Progenitor cell of endocrine pancreas (in vitro differentiated cells): ENCODE measurements at places on chromosomes 11 and 22.

GRCh38 chr22:44521326-44522074 is 23.5 kb upstream of the RTL6 start:
- DNase-seq: no peak

GRCh38 chr11:64296830-64297698 is 3.1 kb upstream of the CATSPERZ start:
- no peak for DNase-seq

GRCh38 chr11:132114185-132114584 is 743.8 kb downstream of the NTM start:
- DNase-seq: peak; percentile 19

GRCh38 chr11:119493712-119494111 is 70.7 kb upstream of the THY1 start:
- DNase-seq: peak; percentile 70

DNA sequence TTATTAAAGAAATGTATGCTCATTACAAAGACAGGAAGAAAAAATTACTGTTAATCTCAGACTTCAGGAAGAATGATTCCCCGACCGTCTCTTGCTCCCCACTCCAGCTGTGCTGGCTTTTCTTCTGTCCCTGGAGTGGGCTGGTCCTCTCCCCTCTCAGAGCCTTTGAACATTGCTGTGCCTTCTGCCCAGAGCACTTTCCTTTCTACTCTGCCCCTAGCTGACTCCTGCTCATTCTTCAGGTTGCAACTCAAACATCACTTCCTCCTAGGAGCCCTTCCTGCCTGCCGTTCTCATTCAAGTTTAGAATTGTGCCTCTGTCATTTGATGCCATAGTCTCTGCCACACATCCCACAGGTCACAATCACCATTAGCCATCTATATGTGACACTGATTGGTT is 329.5 kb downstream of the MIAT start:
- no peak for DNase-seq

GRCh38 chr11:94533696-94534630 is 9.8 kb upstream of the FUT4 start:
- no peak for DNase-seq

DNA sequence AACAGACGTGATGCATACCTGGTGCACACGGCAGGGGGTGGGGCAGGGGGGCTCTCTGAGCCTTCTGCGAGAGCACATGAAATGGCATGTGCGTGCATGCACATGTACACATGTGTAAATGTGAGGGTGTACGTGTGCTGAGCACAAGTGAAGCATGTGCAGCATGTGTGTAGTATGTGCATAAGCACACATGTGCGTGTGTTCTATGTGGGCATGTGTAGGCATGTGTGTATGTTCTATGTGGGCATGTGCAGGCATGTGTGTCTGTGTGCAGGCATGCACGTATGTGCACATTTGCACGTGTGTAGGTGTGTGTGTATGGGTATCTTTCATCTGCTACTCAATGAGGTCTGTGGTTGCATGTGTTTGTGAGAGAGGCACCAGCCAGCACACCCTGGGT is 371.2 kb downstream of the CTTN start:
- no peak for DNase-seq

GRCh38 chr11:64148226-64148916 is 17.5 kb downstream of the MACROD1 start:
- peak; percentile 78 for DNase-seq

- no peak for DNase-seq
Observed at GRCh38 chr11:102590276-102591049, 34.7 kb downstream of the MMP20 start.

GRCh38 chr11:118897721-118898310 is 14.1 kb downstream of the CXCR5 start:
- DNase-seq: no peak

- peak; percentile 47 for DNase-seq
Observed at GRCh38 chr11:68120273-68121066, 718 bp downstream of the CHKA start.

GRCh38 chr11:13207665-13208594 is 69.7 kb upstream of the BMAL1 start:
- DNase-seq: no peak

- no peak for DNase-seq
Observed at GRCh38 chr22:49673048-49673447, 154.6 kb downstream of the BRD1 start.

GRCh38 chr11:17743026-17743807 is 8.6 kb downstream of the KCNC1 start:
- no peak for DNase-seq

- DNase-seq: no peak
Observed at GRCh38 chr11:79747406-79747805, 306.6 kb upstream of the TENM4 start.

DNA sequence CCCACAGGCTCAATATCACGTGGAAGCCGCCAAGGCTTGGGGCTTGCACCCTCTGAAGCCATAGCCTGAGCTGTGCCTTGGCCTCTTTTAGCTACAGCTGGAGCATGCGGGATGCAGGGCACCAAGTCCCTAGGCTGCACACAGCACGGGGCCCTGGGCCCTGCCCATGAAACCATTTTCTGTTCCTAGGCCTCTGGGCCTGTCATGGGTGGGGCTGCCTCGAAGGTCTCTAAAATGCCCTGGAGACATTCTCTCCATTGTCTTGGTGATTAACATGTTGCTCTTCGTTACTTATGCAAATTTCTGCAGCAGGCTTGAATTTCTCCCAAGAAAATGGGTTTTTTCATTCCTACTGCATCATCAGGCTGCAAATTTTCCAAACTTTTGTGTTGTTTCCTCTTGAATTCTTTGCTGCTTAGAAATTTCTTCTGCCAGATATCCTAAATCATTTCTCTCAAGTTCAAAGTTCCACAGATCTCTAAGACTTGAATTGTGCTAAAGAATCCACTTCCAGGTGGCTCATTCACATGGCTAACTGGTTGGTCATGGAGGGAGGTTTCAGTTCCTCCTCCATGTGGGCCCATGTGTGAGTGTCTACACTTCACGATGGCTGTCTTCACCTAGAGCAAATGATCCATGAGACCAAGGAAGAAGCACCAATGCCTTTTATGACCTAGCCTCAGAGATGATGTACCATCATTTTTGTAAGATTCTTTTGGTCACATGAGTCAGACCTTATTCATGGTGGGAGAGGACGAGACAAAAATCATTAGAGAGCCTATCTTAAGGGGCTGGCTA is 7.4 kb upstream of the CREBZF start:
- no peak for DNase-seq

DNA sequence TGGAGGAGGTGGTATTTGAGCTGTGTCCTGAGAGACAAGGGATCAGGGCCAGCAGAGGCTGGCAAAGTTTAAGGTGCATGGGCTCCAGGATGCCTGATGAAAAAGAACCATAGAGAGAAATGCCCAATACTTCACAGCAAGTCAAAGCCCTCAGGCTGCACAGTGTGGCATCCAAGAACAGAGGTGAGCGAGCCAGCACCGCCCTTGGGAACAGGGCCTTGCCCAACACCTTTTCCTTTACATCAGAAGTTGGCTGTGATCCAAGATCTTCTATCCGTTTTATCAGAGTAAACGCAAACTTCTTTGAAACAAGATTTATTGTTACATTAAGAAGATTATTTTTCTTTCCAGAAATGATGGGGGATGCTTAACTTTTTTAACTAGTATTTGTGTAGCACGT is 1.4 kb downstream of the B3GNT6 start:
- DNase-seq: no peak

DNA sequence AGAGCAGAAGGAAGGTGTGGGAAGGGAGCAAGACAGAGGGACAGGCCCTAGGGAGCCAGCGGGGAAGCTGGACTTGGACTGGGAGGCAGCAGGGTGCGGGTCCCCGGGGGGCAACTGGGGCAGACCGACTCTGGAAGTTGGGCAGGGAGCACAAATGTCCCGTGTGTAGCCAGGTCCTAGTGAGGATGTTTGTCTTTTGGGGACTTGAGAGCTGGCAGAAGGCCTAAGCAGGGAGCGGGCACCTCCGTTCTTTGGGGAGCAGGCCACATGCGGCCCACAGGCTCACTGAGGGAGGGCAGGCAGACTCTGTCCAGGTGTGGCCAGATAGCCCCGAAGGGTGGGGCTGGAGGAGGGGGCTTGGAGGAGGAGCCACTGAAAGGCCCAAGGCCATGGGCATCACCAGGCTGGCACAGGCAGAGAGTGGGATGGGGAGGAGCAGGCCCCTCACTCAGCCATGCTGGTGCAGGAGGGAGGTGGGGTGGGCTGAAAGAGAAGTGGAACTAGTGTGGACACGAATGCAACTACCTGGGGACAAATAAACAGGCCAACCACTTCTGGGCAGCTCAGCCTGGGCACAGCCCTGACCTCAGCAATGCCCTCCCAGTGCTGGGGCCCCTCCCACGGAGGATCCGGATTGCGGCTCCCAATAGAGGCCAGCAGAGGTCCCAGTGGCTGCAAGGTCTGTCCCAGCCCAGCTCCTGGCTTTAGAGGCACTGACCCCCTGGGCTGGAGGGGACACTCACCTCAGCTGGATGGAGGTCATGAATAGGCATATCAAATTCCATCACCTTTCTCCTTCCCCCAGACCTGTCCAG is 1.3 kb upstream of the SCARF2 start:
- DNase-seq: no peak

- DNase-seq: no peak
Observed at GRCh38 chr22:28600546-28601143, 79.0 kb downstream of the TTC28 start.

- DNase-seq: no peak
Observed at GRCh38 chr11:18375941-18376340, 18.4 kb upstream of the LDHA start.

DNA sequence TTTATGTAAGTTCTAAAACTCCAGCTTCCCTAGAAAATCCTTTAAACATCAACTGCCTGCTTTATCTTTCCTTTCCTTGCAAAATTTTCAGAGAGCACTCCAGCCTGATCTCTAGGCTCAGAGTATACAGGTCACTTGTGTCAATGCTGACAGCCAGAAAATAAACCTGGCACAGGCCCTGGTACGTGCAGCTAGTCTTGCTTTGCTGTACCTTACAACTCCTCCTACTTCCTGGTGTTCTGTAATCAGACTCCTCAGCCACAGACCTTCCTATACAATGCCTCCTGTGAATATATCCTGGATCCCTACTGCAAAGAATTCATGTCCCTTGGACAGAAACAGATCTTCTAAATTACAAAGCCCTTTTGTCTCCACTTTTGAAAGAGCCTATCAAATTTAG is 24.2 kb upstream of the TMEM123 start:
- DNase-seq: no peak

GRCh38 chr11:1308743-1309497 is 512 bp downstream of the TOLLIP start:
- DNase-seq: no peak

DNA sequence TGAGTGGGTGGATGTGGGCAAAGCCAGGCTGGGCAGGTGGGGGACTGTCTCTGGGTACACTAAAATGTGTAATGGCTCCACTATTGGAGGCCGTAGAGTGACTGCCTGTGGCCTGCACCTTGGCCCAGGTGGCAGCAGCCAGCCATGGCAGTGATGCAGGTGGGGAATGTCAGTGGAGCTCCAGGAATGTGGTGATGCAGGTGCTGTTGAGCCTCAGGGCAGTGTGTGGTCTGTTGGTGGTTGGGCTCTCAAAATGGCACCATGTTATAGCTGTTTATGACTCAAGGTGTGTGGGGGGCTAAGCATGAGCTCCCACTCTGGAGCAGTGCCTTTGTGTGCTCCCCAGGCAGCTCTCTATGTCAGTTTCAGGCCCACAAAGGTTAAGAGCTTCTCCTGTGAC is 40.2 kb upstream of the CCDC90B start:
- DNase-seq: no peak

GRCh38 chr22:22870577-22871404 is 16.8 kb upstream of the IGLL5 start:
- DNase-seq: no peak

GRCh38 chr11:111001986-111002611 is 243.4 kb upstream of the POU2AF2 start:
- no peak for DNase-seq

DNA sequence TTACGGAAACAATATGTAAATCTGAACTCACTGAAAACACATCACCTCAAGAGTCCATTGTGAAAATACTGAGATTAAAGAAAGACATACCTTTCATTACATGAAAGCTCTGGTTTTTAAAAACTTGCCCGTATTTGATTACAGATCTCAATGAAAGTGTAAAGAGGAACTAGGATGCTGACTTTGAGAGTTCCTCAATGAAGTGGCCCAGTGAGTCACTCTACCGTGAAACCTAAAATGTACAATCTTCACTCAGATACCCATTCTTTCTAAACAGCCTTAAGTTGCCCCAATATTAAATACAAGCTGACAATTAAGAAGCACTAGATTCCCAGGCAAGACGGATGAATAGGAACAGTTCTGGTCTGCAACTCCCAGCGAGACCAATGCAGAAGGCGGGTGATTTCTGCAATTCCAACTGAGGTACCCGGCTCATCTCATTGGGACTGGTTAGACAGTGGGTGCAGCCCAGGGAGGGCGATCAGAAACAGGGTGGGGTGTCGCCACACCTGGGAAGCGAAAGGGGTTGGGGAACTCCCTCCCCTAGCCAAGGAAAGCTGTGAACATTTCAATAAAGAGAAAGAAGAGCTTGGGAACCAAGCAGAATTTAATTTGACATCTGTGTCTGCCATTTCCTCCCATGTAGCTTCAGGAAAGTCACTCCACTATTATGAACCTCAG is 33.8 kb upstream of the OR9G4 start:
- DNase-seq: no peak

DNA sequence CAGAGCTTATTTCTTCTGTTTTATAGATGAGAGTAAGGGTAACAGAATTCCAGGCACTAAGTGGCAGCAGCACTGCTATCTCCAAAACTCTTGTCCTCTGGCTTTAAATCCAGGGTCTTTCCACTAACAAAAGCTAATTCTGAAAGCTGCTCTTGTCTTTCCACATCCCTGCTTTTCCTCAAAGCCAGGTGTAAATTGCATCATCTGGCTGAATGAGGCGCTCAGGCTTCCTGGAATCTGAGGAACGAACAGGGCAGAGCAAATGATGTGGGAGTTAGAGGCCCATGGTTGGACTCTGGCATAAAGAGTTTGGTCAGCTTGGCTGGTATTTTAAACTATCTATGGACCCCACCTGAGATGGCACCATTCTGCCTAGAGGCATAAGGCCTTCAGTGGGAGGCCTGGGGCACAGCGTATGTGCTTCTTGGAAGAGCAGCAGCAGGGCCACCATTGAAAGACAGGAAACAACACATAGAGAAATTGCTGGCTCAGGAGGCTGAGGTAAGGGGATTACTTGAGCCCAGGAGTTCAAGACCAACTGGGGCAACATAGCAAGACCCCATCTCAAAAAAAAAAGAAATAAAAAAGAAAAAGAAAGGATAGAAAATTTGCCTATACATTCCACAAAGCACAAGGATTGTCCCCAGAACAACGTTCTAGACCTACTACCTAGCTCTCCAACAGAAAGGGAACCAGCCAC is 1.9 kb downstream of the KCNJ5 start:
- no peak for DNase-seq

DNA sequence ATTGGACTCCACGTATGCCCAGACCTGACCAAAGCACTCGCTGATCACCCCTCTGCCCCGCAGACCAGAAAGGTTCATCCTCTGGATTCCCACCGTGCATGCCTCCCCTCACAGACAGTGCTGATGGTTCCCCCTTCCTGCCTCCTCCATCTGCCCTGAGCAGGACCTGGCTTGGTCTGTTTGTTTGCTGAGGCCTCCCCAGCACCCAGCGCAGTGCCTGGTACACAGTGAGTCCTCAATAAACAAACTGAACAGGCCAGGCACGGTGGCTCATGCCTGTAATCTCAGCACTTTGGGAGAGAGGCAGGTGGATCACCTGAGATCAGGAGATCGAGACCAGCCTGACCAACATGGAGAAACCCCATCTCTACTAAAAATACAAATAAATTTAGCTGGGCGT is 23.7 kb upstream of the RPS3 start:
- DNase-seq: no peak
